ENCODE measurements at places on chromosomes 7 and 10. TPM values are rescaled to one million over a fixed set of nuclear protein-coding genes. Genes with fewer than 3 reads are reported as not detected.
A peak's percentile ranks its signal among the peaks of the same experiment; 100 is the strongest.

LOXL4 gene
- 0.43 TPM for polyA plus RNA-seq

GRCh38 chr10:128386816-128387604 is 260.8 kb upstream of the MKI67 start:
- no peaks in the 10 kb centered on the region for H3K4me1 ChIP-seq
- H3K36me3 ChIP-seq: no peaks in the 10 kb centered on the region
- H3K27ac ChIP-seq: no peak overlapping the region
- peaks cover 17% of the 10 kb centered on the region for H3K27me3 ChIP-seq
- DNase-seq: no peak

FZD1 gene
- polyA plus RNA-seq: not detected

DNA sequence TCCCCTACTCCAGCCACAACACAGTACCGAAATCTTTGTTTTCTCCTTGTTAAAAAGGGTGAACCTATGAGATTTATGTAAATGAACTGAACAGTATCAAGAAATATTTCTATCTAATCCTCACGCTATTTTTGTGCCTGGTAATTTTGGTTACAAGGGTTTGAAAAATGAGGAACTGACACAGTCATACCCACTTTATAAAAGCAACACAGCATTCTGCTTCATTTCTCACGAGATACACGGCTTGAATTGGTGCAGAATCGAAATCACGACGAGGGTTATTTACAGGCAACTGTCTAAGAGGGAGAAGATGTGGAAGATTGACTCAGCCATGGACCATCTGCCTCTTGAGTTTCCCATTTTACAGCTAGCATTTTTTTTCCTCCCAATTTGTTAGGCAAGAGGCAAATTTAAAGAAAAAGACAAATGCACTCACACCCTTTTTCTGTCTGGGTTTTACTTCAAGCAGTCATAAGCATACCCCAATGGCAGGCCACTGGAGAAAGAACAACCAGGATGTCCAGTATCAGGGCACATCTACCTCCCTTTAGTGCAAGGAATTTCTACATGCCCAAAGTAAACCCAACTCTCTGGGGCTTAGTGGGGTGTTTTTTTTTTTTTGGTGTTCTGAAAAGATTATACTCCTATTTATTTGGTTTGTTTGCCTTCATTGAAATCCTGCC is 108.1 kb downstream of the ITGB8 start:
- peak overlapping the region; percentile 59 for H3K27ac ChIP-seq
- H3K36me3 ChIP-seq: no peaks in the 10 kb centered on the region
- peak; percentile 6 for DNase-seq
- peaks cover 18% of the 10 kb centered on the region for H3K27me3 ChIP-seq
